NCI-H526 treated with DMSO at 0.1 percent for 48 hours (cell line): ENCODE measurements at places on chromosomes 3 and 15.

- no peak for DNase-seq
These were observed 225.6 kb upstream of the ROPN1 start for GRCh38 chr3:124217542-124217941.

GRCh38 chr3:50232303-50232702, 3.7 kb upstream of the GNAI2 start:
- DNase-seq, result no peak

DNA sequence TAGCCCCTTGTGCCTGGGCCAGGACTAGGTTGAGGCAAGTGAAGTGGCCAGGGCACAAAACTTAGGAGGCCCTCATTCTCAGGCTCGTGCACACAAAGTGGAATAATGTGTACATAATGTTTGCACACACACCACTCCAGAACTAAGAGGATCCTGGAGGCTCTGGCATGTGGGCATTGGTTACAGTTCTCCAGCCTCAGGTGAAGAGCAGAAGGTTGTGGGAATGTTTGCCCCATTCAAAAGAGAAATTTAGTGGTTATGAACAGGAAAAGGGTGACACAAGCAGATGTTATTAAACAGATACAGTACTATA, 31.3 kb downstream of the ASB7 start:
- no peak for DNase-seq

GRCh38 chr15:75153565-75154276, 48.0 kb upstream of the C15orf39 start:
- no peak for DNase-seq

DNA sequence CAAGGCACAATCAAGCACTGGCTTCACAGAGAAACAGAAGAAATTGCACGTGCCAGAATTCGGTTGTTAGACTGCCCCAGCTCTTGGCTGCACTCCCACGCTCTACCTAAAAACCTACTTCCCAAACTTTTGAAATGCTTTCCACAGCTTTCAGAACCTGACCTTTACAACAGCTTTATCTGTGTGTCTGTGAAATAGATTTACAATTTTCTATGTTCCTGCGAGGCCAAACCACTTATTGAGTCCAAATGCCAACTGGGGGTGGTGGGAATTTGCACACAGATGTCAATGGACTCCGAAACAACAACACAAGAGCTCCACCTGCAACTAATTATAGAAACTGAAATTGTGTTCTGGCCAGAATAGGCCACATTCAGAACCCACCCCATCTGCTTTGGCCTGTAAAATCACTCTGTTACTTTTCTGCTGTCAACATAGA, 44.6 kb downstream of the ERC2 start:
- no peak for DNase-seq

GRCh38 chr3:42151596-42152168, 60.5 kb downstream of the TRAK1 start:
- no peak for DNase-seq

DNA sequence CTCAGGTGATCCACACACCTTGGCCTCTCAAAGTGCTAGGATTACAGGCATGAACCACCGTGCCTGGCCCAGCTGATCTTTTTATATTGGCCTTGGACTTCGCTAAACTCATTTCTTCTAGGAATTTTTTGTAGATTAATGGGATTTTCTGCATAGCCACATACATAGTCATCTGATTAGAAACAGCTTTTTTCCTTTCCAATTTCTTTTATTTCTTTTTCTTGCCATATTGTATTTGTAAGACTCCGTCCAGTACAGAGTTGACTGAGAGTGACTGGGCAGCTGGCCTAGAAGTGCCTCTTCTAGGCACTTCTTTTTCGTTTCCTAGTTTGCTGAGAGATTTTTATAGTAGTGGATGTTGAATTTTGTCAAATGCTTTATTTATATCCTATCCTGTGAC, 37.4 kb downstream of the ARIH1 start:
- no peak for DNase-seq

DNA sequence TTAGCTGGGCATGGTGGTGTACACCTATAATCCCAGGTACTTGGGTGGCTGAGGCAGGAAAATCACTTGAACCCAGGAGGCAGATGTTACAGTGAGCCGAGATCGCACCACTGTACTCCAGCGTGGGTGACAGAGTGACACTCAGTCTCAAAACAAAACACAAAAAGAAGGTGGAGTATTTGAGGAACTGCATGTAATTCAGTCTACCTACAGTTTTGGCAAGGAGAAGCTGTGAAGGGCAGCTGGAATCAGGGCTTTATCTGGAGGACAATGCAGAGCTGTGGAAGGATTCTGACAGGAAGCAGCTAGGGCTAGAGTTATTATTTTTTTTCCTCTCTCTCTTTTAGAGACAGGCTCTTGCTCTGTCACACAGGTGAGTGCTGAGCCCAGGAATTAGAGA, 6.8 kb downstream of the H1-8 start:
- no peak for DNase-seq

DNA sequence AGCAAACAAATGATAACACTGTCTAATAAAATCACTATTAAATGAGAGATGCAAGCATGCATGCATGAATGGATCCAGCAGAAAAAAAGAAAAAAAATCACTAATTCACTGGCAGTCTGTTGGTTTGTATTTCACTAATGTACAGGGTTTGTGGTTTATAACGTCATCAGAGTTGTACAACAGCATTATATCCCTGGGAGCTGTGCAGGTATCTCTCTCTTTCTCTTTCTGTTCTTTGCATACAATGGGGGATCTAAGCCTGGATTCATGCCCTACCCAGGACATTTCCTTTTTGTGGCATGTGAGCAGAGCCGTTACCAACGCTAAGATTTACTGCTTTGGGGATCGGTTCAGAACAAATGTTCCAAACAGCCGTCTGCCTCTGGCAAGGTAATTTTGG, 229.5 kb downstream of the SOX2 start:
- DNase-seq, result no peak

DNA sequence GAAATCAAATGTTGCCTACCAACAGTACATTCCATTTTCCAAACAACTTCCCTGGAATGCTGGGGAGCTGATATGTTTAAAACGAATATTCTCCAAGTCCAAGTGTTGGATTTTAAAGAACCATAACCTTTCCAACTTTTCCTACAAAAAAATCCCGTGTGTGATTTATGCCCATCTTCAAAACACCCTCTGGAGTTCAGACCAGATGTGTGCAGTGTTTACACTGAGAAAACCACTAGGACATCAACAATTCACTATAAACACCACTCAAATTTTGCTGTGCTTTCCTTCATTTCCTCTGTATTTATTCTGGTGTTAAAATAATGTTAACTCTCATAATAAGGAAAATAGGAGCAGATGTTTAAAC, 2.4 kb downstream of the VGLL4 start:
- DNase-seq, result no peak

DNA sequence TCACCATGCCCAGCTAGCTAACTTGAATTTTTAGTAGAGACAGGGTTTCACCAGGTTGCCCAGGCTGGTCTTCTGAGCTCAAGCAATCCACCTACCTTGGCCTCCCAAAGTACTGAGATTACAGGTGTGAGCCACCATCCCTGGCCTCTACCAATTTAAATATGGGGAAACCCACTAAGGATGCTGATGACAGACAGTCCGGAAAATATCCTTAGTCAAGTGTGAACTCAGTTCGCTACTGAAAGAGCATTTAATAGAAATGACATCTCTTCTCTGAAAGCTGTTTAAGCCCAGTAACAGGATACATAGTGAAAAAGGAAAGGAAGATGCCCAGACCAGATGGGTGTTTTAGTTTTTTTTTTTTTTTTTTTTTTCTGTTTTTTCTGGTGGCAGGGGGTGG, 7.7 kb upstream of the GRAMD2A start:
- DNase-seq, result no peak

GRCh38 chr3:71142441-71143161, 440.9 kb downstream of the FOXP1 start:
- DNase-seq, result no peak

- no peak for DNase-seq
These were observed 66.6 kb downstream of the SYNPR start for GRCh38 chr3:63344661-63345060.

GRCh38 chr15:87826119-87826747, 430.3 kb downstream of the NTRK3 start:
- no peak for DNase-seq

- DNase-seq, result no peak
These were observed 55.0 kb upstream of the EPHA3 start for GRCh38 chr3:89052386-89052785.
